ENCODE measurements at places on chromosomes 2 and 18. TPM values are rescaled to one million over a fixed set of nuclear protein-coding genes. Genes with fewer than 3 reads are reported as not detected.

The LIMS2 gene
- 19.3 TPM for total RNA-seq

The DSG4 gene
- 0.08 TPM for total RNA-seq

The TRIM43 gene
- total RNA-seq, result 1.3 TPM

The C1QL2 gene
- 0.55 TPM for total RNA-seq

The REG3G gene
- total RNA-seq, result 69.7 TPM

The CCDC148 gene
- total RNA-seq, result 5.0 TPM

The B3GNT2 gene
- total RNA-seq, result 20.9 TPM

The TUBA3D gene
- 270 TPM for total RNA-seq

The STAT4 gene
- 36.4 TPM for total RNA-seq

The FOXI3 gene
- total RNA-seq, result 3.2 TPM

The CROCC2 gene
- 0.43 TPM for total RNA-seq

The UGT1A3 gene
- not detected for total RNA-seq

The CD8B2 gene
- not detected for total RNA-seq

The G6PC2 gene
- total RNA-seq, result 1.1 TPM

The WNT10A gene
- total RNA-seq, result 1.5 TPM

The HMSD gene
- 0.39 TPM for total RNA-seq

The TEKT4 gene
- 23.5 TPM for total RNA-seq

The ACOXL gene
- total RNA-seq, result 7.9 TPM

The LOXL3 gene
- 15.2 TPM for total RNA-seq

The CELF4 gene
- total RNA-seq, result 3.9 TPM

The SAP130 gene
- 82.4 TPM for total RNA-seq

The FAP gene
- total RNA-seq, result 1.2 TPM

The RAB6C gene
- total RNA-seq, result 2.6 TPM

The CTDSP1 gene
- 87.3 TPM for total RNA-seq

The SERPINB11 gene
- total RNA-seq, result 2.0 TPM

The EVA1A gene
- 13.8 TPM for total RNA-seq

The CENPA gene
- total RNA-seq, result 2.8 TPM

Measured in testis (tissue), 5 donors.